ENCODE measurements at places on chromosomes 5 and 9. TPM values are rescaled to one million over a fixed set of nuclear protein-coding genes. Genes with fewer than 3 reads are reported as not detected.

CLIC3 gene
- 6.2 TPM for total RNA-seq

DNA sequence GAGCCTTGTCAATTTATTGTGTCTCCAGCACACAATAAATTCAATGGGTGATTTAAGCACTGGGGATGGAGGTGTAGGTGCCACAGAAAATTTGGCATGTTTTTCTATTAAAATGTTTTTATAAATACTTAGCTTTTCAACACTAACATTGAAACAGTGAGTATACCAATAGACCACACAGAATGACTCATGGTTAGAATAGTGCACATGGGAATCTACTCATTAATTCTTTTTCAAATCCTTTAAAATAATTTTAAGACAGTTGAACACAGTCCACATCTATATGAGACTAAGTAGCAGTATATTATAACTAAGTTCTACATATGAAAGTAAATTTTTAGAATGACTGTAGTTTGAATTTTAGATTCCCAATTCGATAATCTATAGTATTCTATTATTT lies 67.1 kb downstream of the LNPEP start:
- no peak for DNase-seq

DNA sequence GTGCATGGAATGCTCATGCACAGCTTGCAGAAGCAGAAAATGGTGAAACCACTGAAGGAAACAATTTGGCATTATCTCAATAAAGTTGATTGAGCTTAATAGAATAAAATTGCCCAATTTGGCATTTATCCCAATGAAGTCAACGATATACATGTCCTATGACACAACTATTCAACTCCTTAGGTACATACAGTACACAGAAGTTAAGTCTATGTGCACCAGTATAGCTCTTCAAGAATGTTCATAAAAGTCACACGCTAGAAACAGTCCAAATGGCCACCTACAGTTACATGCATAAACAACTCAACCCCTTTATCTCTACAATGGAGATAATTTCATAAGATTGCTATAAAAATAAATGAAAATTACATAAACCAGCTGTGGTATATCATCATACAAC lies 184.5 kb downstream of the DENND1A start:
- no peak for DNase-seq

GRCh38 chr9:110626101-110626829 lies 42.3 kb upstream of the MUSK start:
- DNase-seq = no peak
